Activated CD4-positive, alpha-beta memory T cell treated with anti-CD3 and anti-CD28 coated beads for 36 hours (primary cell): ENCODE measurements at places on chromosomes 7 and 10. TPM values are rescaled to one million over a fixed set of nuclear protein-coding genes. Genes with fewer than 3 reads are reported as not detected.
A peak's percentile ranks its signal among the peaks of the same experiment; 100 is the strongest.

DNA sequence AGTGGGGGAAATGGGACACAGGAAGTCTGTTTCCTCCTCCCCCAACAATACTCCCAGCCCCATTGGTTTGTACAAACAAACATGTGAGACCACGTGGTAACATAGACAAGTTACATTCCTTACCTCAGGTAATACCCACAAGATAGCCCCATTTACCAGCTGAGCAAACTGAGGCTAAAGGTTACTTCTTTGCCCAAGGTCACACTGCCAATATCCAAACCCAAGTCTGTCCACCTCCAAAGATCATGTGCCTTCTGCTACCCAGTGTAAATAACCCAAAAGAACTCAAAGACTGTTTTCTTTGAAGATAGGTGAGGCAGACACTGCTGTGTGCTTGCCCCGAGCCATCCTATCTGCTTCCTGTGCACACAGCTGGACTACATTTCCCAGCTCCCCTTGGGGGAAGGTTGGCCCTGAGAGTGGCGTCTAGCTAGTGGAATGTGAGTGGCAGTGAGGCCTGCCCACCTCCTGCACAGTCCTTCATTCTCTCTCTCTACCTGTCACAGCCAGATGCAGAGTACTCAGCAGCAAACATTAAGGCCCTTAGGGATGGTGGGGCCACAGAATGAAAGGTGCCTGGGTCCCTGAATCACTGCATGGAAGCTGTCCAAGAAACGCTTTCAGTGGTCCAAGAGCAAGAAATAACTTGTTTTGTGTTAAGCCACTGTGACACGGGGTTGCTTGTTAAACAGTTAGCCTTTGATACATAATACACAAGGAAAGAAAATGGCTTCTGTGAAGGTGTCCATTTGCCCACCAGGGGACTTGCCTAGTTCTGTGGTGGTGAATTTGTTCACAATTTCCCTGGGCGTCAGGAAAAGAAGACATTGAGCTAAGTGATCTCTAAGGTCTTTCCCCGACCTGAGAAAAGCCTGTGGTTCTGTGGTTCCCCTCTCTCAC, 257.7 kb upstream of the NFE2L3 start:
- H3K4me1 ChIP-seq = peaks cover 26% of the 10 kb centered on the region
- H3K27me3 ChIP-seq = peaks cover 2% of the 10 kb centered on the region
- no peak overlapping the region for H3K27ac ChIP-seq
- no peaks in the 10 kb centered on the region for H3K36me3 ChIP-seq
- H3K4me3 ChIP-seq = no peak overlapping the region

GRCh38 chr10:106711313-106711906, 453.1 kb downstream of the SORCS1 start:
- no peaks in the 10 kb centered on the region for H3K36me3 ChIP-seq
- no peaks in the 10 kb centered on the region for H3K4me1 ChIP-seq
- H3K27me3 ChIP-seq = no peaks in the 10 kb centered on the region
- H3K4me3 ChIP-seq = no peak overlapping the region

Gene TIMM23B
- total RNA-seq = 13.4 TPM

GRCh38 chr7:100489824-100490223, 6.1 kb downstream of the NYAP1 start:
- no peak overlapping the region for H3K4me3 ChIP-seq
- peaks cover 9% of the 10 kb centered on the region for H3K4me1 ChIP-seq
- no peak overlapping the region for H3K27ac ChIP-seq
- H3K36me3 ChIP-seq = no peaks in the 10 kb centered on the region

GRCh38 chr7:95357623-95358022, 33.3 kb upstream of the PON1 start:
- no peaks in the 10 kb centered on the region for H3K36me3 ChIP-seq
- no peaks in the 10 kb centered on the region for H3K27me3 ChIP-seq
- no peak overlapping the region for H3K4me3 ChIP-seq
- H3K27ac ChIP-seq = no peak overlapping the region
- no peak for DNase-seq

Gene GHRHR
- not detected for total RNA-seq

Gene BTBD16
- not detected for total RNA-seq

GRCh38 chr10:69479240-69480067, 28.2 kb downstream of the TSPAN15 start:
- no peak overlapping the region for H3K27ac ChIP-seq
- H3K36me3 ChIP-seq = no peaks in the 10 kb centered on the region
- no peak overlapping the region for H3K4me3 ChIP-seq
- DNase-seq = no peak
- H3K4me1 ChIP-seq = no peaks in the 10 kb centered on the region

GRCh38 chr10:69968830-69969229, 83.8 kb upstream of the MACROH2A2 start:
- H3K36me3 ChIP-seq = no peaks in the 10 kb centered on the region
- H3K27ac ChIP-seq = no peak overlapping the region
- H3K4me1 ChIP-seq = no peaks in the 10 kb centered on the region
- H3K27me3 ChIP-seq = peaks cover 6% of the 10 kb centered on the region

- no peak overlapping the region for H3K4me3 ChIP-seq
- no peaks in the 10 kb centered on the region for H3K27me3 ChIP-seq
- no peaks in the 10 kb centered on the region for H3K4me1 ChIP-seq
- H3K27ac ChIP-seq = no peak overlapping the region
These were observed 368.1 kb downstream of the CXCL12 start for GRCh38 chr10:44016589-44017482.

- peaks cover 4% of the 10 kb centered on the region for H3K36me3 ChIP-seq
- H3K4me3 ChIP-seq = peak overlapping the region; percentile 57
- peaks cover 47% of the 10 kb centered on the region for H3K4me1 ChIP-seq
These were observed 557 bp downstream of the HOXA11 start for GRCh38 chr7:27184337-27185012.

- no peak overlapping the region for H3K4me3 ChIP-seq
- H3K36me3 ChIP-seq = peaks cover 22% of the 10 kb centered on the region
- DNase-seq = no peak
These were observed 14.0 kb downstream of the RALA start for GRCh38 chr7:39637400-39637799.

DNA sequence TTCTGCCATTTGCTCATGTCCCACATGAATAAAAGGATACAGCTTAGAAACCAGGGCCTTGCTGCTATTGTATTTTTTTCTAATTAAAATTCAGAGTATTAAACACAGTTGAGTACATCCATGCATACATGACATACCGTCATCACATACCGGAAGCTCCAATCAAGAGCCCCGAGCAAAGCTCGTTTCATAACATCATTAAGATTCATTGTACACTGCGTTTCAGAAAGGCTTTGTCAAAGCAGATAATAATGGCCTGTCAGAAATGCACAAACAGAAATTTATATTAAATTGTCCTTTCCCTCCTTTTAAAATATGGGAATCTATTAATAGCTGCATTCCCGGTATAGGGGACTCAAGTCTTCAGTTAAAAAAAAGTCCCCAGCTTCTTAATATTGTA, 103.4 kb downstream of the PRTFDC1 start:
- H3K27ac ChIP-seq = no peak overlapping the region
- H3K4me1 ChIP-seq = peaks cover 8% of the 10 kb centered on the region
- H3K36me3 ChIP-seq = no peaks in the 10 kb centered on the region

Gene GJC3
- 0.45 TPM for total RNA-seq

DNA sequence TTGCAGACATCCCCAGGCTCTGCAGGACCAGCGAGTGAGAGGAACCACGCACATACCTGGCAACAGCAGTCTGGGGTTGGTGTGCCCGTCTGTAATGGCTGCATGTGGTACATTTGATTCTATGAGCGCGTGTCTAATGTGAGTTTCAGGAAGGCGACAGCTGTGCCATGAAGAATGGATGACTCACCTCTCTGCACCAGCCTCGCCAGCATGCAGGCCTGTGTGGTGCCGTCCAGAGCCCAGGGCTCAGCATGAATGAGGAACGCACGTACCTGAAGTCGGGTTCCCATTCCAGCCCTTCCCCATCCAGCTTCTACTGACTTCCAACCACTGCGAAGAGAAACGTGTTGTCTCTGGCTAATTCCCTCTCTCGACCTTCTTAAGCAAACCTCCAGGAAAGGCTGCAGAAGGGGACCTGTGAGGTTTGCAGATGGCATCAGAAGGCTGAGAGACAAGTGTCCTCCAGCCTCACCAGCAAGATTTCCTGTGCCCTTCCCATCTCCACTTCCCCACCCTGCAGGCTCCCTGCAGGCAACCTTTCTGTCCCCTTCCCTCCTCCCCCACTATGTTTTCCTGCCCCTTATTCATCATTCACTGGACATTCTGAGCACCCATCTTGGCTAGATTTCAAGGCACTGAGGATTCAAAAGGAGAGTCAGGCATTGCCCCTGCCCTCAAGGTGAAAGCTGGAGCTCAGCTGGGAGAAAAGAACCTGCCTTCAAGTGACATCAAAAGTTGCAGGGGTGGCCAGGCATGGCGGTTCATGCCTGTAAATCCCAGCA, 54.3 kb downstream of the ASB13 start:
- DNase-seq = no peak
- H3K4me3 ChIP-seq = no peak overlapping the region
- no peaks in the 10 kb centered on the region for H3K4me1 ChIP-seq
- H3K27ac ChIP-seq = no peak overlapping the region
- H3K27me3 ChIP-seq = peaks cover 2% of the 10 kb centered on the region

GRCh38 chr10:2957785-2958184, 109.6 kb upstream of the PFKP start:
- H3K4me1 ChIP-seq = no peaks in the 10 kb centered on the region
- no peak overlapping the region for H3K27ac ChIP-seq
- no peak for DNase-seq
- H3K27me3 ChIP-seq = peaks cover 19% of the 10 kb centered on the region
- H3K36me3 ChIP-seq = peaks cover 2% of the 10 kb centered on the region

GRCh38 chr7:47454069-47454973, 127.6 kb downstream of the TNS3 start:
- peaks cover 3% of the 10 kb centered on the region for H3K27me3 ChIP-seq
- no peak overlapping the region for H3K4me3 ChIP-seq
- no peaks in the 10 kb centered on the region for H3K4me1 ChIP-seq
- no peaks in the 10 kb centered on the region for H3K36me3 ChIP-seq
- no peak for DNase-seq

- H3K4me1 ChIP-seq = no peaks in the 10 kb centered on the region
- H3K27me3 ChIP-seq = no peaks in the 10 kb centered on the region
- H3K27ac ChIP-seq = no peak overlapping the region
- no peaks in the 10 kb centered on the region for H3K36me3 ChIP-seq
- no peak for DNase-seq
- no peak overlapping the region for H3K4me3 ChIP-seq
These were observed 231.4 kb downstream of the BMPER start for GRCh38 chr7:34136698-34137097.

Gene BPGM
- 24.9 TPM for total RNA-seq

DNA sequence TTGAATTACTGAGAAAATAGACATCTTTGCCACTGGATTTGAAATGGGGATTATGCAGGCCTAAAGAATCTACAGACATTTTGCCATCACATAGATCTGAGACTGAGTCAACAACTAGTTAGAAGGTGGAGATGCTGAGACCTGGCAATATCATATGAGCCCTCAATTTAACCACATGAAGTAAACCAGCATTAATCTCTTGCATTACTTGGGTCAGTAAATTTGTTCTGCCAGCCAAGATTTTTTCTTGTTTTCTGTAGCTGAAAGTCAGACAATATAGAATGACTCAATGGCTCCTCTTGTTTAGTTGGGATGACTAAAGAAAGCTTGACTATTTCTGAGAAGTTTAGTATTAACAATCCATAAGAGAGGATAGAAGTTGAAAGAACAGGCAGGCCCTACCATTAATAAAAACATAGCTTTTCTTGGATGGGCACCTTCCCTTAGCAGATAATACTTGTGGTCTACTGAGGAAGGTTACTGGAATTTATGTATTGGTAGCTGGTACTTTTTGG, 396.7 kb upstream of the SORCS1 start:
- no peak overlapping the region for H3K27ac ChIP-seq
- H3K27me3 ChIP-seq = no peaks in the 10 kb centered on the region

DNA sequence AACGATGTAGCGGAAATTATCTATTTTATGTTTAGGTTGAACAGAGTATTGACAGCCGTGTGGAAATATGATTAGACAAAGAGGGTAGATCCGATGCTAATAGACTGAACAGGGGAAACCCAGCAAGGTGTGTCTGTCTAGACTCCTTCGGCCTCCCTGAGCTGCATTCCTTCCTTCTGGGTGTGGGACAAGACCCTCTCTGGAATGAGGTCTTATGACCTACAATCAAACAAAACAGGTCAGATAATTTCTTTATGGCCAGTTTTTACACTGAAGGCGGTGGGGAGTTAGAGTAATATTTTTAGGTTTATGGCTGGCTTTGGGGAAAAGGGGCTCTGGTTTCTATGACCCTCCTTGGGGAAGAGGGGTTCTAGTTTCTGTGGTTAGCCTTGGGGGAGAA, 41.2 kb downstream of the WIPF3 start:
- no peak overlapping the region for H3K27ac ChIP-seq
- no peak for DNase-seq
- no peaks in the 10 kb centered on the region for H3K4me1 ChIP-seq
- H3K36me3 ChIP-seq = no peaks in the 10 kb centered on the region
- no peak overlapping the region for H3K4me3 ChIP-seq

GRCh38 chr7:96708872-96709271, 774 bp downstream of the SEM1 start:
- H3K4me3 ChIP-seq = peak overlapping the region; percentile 98
- peak overlapping the region; percentile 96 for H3K27ac ChIP-seq
- peaks cover 28% of the 10 kb centered on the region for H3K4me1 ChIP-seq

DNA sequence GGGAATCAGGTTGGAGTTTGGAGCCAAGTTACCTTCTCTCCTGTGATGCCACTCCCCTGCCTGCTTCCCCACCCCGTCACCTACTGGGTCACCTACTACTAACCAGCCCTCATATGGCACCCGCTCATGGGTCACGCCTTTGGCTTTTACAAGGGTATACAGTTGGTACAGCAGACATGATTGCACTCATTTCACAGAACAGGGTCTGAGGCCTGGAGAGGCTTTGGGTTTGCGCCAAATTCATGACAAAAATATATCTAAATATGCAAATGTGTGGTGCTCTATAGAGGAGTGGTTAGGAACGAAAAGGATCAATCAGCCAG, 10.7 kb downstream of the CRYGN start:
- no peak for DNase-seq
- H3K27ac ChIP-seq = peak overlapping the region; percentile 57
- no peaks in the 10 kb centered on the region for H3K36me3 ChIP-seq
- H3K27me3 ChIP-seq = no peaks in the 10 kb centered on the region
- no peak overlapping the region for H3K4me3 ChIP-seq

- no peak overlapping the region for H3K4me3 ChIP-seq
- peaks cover 4% of the 10 kb centered on the region for H3K27me3 ChIP-seq
- DNase-seq = no peak
- H3K36me3 ChIP-seq = no peaks in the 10 kb centered on the region
These were observed 136.2 kb downstream of the SORCS3 start for GRCh38 chr10:104777086-104777799.

GRCh38 chr10:43225004-43225786, 41.7 kb downstream of the RASGEF1A start:
- H3K4me3 ChIP-seq = no peak overlapping the region
- no peaks in the 10 kb centered on the region for H3K36me3 ChIP-seq

DNA sequence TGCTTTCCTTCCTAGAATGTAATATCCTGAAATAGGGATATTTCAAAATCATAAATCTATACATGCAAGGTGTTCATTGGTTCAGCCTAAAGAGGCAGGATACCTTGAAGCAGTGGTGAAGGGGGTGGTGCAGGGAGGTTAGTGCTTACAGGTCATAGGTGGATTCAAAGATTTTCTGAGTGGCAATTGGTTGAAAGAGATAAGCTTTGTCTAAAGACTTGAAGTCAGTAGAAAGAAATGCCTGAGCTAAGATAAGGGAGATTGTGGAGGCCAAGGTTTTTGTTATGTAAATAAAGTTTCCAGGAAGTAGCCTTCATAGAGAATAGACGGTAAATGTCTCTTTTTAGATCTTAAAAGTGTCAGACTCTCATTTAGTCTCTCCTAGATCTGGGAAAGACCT, 741.2 kb upstream of the ZWINT start:
- no peak for DNase-seq
- no peaks in the 10 kb centered on the region for H3K36me3 ChIP-seq
- H3K27me3 ChIP-seq = no peaks in the 10 kb centered on the region

Gene ZNF853
- 0.99 TPM for total RNA-seq

GRCh38 chr10:124992462-124993344, 50.8 kb downstream of the ZRANB1 start:
- H3K27ac ChIP-seq = no peak overlapping the region
- peaks cover 4% of the 10 kb centered on the region for H3K36me3 ChIP-seq
- no peaks in the 10 kb centered on the region for H3K27me3 ChIP-seq
- H3K4me1 ChIP-seq = peaks cover 2% of the 10 kb centered on the region
- DNase-seq = peak; percentile 27
- H3K4me3 ChIP-seq = no peak overlapping the region
